Fibroblast of skin of left quadriceps (primary cell): ENCODE measurements at places on chromosomes 5 and 9.

DNA sequence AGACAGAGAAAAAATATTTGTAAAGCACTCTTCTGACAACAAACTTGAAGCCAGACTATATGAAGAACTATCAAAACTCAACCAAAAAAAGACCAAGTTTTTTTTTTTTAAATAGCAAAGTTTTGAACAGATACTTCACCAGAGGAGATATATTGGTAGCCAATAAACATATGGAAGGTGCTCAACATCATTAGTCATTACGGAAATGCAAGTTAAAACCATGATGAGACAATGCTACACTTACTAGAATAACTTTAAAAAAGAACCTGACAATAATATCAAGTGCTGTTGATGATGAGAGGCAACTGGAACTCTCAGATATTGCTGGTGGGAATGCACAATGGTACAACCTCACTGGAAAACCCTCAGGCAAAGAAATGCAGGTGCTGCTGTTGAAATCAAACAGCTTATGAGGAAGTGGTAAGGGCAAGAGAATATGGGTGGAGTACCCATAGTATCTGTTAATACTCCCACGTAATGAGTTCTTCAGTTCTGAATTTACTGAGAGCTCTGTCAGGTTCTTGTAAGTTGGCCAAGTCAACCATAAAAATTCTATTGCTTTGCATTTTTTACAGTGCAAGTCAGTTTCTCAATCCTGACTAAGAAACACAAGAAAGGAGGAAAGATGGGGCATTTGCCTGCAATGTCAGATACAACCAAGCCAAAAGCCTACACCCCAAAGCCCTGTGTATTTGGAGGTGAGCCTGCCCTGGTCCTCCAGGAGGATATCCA lies 87.3 kb upstream of the GNAQ start:
- peak; percentile 11 for DNase-seq

DNA sequence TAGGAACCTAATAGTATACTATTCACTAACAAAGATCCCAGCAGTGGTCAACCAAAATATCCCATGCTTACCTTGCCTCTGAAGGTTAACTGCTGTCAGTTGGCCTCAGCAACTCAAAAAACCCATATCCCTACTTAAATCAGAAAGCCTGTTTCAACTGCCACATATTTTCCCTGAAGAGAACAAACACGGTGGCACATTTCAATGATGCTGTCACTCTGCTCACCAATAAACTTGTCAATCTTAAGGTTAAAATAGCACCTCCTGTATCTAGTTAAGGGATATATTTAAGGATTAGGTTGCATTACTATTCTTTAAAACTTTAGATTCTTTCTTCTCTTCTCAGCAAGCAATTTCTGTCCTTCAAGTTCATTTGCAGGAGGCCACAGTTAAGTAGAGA lies 986.9 kb downstream of the CDH18 start:
- no peak for DNase-seq

DNA sequence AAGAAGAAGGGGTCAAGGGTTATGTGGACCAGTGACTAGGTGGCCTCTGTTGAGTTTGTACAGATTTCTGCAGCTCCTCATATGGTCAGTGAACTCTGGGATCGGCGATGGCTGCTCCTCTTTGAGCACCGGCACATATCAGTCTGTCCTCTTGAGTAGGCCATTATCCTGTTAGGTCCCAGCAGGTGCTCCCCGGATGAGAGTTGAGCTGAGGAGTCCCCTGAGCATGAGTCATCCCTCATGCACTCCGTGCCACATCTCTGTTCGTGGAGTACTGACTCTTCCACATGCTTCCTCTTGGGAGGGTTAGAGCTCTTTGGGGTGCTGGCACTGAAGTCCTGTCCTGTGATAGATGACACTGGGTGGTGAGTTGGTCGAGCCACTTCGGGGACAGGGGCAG lies 143.7 kb downstream of the PTTG1 start:
- DNase-seq, result no peak

DNA sequence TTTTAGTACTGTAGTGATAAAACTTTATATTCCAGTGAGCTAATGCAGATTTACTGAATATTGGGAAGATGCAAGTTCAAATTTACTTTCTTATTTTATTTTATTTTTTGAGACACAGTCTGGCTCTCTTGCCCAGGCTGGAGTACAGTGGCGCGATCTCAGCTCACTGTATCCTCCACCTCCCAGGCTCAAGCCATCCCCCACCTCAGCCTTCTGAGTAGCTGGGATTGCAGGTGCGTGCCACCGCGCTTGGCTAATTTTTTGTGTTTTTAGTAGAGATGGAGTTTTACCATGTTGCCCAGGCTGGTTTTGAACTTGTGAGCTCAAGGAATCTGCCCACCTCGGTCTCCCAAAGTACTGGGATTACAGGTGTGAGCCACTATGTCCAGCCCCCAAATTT lies 9.9 kb downstream of the PHAX start:
- DNase-seq, result no peak

DNA sequence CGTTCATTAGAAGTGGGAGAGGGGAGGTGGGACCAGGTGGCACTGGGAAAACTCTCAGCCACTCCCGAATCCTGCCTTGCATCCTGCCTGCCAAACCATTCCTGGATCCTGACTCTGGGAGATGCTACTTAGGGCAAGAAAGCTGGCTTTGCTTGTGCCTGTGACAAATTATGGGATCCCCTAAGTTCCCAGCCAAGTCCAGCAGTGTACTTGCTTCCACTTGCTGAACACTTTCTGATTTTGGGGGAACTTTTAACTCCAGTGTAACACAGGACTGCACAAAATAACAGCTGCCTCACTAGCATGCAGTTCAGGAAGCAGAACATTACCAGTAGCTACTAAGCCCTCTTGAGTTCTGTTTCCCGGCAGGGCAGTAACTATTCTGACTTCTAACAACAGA lies 12.5 kb upstream of the NKX2-5 start:
- no peak for DNase-seq

GRCh38 chr9:18333157-18333556 lies 140.8 kb upstream of the ADAMTSL1 start:
- no peak for DNase-seq

DNA sequence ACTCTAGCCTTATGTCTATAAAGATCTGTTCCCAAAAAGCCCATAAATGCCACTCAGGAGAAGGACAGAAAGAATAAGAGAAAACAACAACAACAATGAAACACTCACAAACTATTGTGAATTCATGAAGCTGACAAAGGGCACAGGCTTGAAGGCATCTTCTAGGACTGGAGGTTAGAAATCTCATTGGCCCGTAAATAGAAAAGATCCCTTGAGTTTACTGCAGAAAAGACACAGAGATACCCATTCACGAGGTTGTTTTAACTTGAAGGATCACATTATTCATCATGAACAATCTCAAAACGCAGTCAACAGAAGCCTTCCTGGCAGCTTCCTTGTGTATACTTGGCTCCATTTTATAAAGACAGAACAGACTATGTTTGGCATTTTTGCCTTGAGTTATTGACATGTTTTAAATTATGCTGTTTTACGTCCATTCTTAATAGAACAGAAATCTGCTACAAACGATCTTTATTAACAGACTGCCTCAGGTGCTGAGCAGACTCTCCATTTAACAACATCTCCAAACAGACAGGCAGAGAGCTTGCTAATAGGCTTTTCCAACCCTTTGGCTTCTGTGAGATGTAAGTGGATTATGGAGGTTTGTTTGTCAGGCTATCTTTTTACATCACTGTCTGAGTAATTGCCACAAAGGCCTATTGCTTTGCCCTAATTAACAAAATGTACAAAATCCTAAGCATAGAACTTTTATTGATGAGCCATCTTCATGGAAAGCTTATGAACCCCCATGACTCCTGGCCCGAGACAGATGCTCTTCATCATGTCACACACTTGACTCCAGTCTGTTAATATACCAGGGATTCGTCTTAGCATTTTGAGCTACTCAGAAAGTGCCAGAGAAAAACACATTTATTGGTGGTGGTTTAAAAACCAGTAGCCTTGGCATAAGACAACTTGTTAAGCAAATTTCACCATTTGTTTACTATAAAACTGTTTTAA lies 735.3 kb upstream of the ZNF608 start:
- no peak for DNase-seq
